HT1080 (cell line): ENCODE measurements at places on chromosomes 7 and 10. TPM values are rescaled to one million over a fixed set of nuclear protein-coding genes. Genes with fewer than 3 reads are reported as not detected.

DNA sequence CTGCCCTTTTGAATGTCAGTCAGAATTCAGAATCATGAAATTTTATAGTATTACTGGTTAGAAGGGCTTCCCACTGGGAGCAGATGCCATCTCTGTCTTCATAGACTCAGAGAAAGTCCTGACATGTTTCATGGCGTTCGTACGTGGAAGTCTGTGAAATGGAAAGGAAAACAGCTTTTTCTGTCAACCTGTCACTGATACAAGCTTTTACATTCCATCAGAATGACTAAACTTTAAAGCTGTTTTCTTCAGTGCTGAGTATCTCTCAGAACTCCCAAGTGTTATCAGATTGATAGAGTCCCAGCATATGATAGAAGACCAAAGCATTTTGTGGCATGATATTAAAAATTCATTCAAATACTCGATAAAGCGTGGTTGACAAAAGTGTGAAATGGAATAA is 726.7 kb upstream of the GALNT17 start:
- no peak for DNase-seq

GRCh38 chr10:18703521-18703920 is 44.3 kb downstream of the ARL5B start:
- DNase-seq: no peak

- no peak for DNase-seq
These were observed 17.2 kb downstream of the RBM20 start for GRCh38 chr10:110661292-110661691.

DNA sequence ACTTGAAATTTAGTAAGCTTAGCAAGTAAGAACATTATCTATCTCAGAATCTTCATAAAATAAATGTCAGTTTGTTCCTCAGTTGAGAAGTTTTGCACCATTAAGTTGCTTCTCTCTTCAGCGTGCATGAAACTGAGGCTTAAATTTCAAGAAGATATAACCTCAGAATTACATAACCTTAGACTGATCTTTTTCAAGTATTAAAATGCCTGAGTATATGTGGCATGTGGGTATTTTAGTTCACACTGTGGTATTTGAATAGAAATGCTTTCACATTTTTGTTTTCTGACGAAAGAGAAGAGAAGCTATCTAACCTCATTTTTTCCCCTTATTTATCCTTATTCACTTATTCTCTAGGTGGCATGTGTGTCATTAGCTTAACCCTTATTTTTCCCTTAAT is 104.1 kb downstream of the PHF14 start:
- DNase-seq: no peak

DNA sequence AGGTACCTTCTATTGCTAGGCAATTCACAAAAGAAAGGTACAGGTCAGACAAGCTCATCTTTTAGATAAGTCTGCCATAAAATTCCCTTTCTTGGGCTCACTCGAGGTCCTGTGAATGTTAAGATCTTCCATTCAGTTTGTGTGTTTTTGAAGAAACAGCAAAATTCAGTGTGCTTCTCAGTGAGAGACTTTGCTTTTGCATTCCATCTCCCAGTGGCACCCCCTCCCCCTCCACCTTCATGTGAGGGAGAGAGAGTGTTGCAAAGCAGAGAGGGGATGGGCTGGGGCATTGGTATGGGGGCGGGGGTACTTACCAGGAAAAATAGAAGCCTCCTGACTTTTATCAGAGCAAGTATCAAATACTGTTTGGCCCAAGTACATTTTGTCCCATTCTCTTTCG is 3.8 kb upstream of the TECTB start:
- no peak for DNase-seq

GRCh38 chr7:15461576-15461975 is 100.2 kb downstream of the AGMO start:
- peak; percentile 73 for DNase-seq

Gene OR2A42
- total RNA-seq: not detected in 2 replicates

DNA sequence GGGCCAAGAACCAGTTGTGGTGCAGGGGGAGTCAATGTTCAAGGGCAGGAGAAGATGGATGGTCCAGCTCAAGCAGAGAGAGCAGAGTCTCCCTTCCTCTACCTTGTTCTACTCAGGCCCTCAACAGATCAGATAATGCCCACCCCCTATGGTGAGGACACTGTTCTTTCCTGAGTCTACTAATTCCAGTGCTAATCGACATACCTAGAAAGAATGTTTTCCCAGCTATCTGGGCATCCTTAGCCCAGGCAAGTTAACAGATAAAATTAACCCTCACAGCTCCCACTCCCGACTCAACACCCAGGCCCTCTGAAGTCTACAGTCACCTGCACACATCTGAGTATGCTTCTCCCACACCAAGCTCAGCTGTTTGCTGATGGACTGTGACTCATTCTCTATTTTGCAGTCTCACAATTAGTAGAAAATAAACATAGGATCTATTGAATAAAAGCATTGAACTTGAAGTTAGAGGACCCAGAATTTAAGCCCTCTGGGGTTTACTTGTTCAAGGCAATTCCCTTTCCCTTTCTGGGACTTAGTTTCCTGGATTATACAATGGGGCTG is 17.1 kb downstream of the COL13A1 start:
- DNase-seq: peak; percentile 55

Gene COL13A1
- 105 and 114 TPM in 2 replicates for total RNA-seq

Gene VSTM4
- 2.2 and 2.7 TPM in 2 replicates for total RNA-seq

- peak; percentile 53 for DNase-seq
These were observed 376.9 kb upstream of the MYO3A start for GRCh38 chr10:25557136-25557535.

DNA sequence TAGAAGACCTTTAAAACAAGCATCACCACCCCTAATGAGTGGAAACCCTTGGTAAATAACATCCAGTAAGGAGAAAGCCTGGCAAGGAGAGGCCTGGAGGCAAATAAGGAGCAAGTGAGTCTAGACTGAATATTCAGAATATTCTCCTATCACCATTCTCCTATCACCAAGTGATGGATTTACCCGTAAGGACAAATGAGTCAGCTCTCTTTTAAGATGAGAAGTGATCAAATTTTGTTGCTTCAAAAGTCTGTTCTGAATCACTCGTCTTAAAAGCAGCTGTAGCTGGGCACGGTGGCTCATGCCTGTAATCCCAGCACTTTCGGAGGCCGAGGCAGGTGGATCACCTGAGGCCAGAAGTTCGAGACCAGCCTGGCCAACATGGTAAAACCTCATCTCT is 28.4 kb downstream of the KIAA1549 start:
- no peak for DNase-seq

DNA sequence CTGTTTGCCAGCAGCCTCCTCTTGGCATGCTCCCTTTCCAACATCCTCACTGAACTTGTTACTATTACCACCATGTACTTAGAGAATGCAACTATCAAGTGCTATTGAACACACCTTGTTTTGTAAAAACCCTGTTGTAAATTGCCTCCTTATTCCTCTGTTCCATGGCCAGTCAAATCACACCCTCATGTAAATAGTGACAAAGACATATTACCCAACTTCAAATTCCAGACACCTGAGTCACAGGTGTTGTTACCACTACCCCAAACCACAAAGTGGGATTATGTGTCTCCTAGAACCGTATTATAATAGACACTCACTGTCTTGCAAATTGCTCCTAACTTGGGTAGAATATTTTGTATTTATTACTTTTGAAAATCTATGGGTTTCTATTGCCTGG is 263.2 kb upstream of the C7orf33 start:
- peak; percentile 67 for DNase-seq

DNA sequence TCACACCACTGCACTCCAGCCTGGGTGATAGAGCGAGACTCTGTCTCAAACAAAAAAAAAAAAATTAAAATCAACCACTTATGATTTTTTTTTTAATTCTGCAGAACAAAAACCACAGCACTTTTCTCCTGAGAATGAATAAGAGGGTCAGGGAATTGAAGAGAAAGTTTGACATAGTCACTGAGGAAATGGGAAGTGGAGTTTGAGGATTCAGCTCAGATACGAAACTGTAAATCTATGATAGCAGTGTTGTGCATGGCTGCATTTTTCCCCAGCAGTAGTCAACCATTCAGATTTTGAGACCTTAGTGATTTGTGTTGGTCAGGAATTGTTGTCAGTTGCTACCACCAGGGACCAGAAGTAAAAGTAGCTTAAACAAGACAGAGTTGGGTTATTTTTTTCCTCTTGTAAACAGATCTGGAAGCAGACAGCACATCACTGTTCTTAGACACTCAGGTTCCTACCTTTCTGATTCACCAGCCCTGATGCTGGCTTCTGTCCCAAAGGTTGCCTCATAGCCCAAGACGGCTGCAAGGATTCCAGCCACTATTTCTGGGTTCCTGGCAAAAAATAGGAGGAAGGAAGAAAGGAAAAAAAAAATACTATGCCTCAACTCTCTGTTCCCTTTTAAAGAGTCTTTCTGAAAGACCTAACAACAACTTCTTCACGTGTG is 20.1 kb downstream of the PILRA start:
- DNase-seq: no peak

Gene RADIL
- total RNA-seq: 0.14 and 0.57 TPM in 2 replicates

Gene LSM8
- 56.7 and 83.1 TPM in 2 replicates for total RNA-seq

DNA sequence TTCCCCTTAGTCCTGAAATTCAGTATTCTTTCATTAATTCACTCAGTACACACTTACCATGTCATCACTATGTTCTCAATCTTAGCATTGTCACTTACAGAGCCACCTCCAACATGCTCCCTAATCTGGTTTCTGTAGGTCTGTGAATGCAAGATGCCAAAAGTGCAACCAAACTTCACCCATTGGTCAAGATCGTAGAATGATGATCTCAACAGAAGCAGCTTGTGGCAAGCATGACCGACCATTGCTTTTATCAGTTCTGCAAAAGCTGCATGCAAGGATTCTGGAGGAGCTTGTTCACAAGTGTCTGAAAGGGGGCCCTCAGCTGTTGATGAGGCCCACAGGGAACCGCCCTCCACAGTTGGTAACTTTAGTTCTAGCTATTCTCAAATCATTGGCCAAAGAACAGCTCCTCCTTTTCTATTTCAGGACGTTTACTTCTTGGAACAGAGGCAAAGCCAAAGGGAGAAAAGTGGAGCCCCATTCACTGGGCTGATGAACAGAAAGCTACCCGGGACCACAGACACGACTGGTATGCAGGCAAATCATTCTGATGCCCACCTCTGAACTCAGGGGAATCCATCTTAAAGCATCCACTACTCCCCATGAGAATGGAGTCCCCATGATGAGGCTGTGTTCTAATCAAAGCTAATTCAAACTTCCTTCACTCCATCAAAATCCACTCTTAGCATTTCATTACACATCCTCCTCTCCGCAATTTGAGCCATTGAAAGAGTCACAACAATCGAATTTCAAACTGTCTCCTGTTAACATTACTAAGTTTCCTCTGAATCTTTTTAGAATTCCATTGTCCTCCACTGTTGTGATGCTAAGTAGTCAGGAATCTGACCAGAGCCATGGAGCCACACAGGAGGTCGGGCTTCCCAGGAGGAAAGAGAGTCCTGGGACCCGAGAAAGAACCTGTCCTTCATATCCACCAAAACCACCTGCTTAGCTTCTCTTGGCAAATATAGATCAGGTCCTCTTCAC is 13.9 kb downstream of the GRB10 start:
- no peak for DNase-seq

DNA sequence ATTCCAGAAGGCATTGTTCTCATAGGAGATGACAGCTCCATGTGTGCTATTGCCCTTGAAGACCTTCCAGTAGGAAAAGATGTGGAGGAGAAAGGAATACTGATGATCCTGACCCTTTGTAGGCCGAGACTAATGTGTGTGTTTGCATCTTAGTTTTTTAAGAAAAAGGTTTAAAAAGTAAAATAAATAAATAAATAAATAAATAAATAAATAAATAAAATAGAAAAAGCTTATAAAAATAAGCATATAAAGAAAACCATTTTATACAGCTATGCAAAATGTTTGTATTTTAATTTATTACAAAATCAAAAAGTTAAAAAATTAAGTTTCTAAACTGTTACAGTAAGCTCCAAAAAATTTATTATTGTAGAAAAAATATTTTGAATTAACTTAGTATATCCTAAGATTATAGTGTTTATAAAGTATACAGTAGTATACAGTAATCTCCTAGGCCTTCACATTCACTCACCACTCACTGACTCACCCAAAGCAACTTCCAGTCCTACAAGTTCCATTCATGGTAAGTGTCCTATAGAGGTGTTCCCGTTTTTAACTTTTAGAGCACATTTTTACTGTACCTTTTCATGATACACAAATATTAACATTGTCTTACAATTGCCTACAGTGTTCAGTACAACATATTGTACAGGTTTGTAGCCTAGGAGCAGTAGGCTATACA is 435.2 kb upstream of the SEMA3A start:
- DNase-seq: no peak

DNA sequence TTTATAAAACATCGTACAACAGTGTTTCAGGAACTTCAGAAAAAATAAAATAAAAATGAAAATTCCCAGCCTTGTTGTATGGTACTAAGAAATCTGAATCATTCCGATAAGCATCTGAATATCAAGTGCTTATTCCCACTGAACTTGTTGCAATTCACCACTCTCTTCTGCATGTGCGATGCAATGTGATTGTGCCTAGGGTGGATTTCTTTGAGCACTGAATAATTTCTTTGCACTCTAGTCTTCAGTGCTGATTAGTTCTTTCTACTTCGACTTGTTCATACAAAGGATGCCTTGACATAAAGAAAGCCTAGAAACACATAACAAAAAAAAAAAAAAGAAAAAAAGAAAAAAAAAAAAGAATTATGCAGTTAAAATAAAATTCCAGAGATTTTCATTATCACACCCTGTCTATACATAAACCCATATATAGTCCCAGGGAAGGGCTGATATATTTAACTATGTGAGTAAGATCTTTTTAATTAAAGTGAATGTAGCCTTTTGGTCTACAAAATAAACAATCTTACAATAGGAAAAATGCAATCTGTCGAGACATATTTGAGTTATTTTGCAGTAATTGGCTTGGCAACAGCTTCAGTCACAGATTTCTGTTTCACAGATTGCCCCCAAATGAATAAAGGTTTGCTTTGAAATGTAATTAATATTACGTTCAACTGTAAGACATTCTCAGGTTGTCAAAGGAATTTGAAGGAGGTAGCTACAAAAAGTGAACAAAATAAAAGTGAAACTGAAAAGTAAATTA is 1118.9 kb upstream of the CELF2 start:
- DNase-seq: no peak

DNA sequence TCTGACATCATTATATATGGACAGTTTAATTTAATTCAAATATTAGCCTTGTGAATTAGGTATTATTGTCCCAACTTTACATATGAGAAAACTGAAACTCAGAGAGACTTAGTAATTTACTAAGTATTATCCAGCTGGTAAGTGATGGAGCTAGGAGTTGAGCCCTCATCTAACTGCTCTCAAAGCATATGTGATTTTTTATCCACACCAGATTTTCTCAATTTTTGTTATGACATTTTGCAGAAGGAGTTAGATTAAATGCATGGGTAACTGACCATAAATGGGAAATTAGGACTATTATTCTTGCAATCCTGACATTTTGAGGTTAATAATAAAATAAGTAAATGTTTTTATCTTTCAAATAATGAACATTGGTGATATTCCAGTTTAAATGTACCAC is 778.3 kb upstream of the SORCS1 start:
- no peak for DNase-seq

Gene AKR1C4
- not detected in 2 replicates for total RNA-seq

GRCh38 chr7:142807855-142808460 is 37.2 kb downstream of the PRSS2 start:
- peak; percentile 87 for DNase-seq
